Omental fat pad (tissue), 4 donors: ENCODE measurements at places on chromosomes 12 and 14.

DNA sequence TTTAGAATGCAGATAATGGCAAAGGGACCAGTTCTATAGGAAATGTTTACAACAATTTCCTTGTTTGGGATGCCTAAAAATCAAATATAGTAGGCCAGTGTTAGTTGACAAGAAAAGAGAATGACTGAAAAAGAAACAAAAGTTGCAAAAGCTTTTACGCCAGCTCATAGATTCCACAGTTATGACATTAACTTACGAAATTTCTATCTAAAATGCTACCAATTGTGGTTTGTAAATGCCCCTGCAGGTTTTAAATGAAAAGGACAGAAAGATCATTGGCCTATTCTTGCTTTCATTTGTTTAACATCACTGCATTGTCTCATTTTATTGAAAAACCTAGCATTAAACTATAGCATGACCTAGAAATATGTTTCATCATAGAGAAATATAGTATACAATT lies 345.8 kb downstream of the CCDC91 start:
- no peak for DNase-seq

DNA sequence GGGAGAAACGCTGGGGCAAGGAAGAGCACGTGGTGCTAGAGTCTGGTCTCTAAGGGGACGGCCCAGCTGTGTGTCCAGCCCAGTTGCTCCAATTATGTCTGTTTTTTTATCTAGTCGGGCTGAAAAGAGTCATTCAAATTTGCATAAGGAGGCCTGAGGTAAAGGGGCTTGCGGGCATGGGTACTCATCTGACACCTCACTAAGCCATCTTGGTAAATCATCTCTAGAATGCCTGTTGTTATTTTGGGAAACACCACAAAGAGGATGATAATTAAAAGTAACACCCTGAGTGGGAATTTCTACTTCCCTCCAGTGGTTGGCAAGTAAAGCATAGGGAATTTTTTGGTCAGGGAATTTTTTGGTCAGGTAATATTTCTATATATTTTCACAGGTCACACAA lies 196.1 kb upstream of the ALG10B start:
- DNase-seq: no peak

DNA sequence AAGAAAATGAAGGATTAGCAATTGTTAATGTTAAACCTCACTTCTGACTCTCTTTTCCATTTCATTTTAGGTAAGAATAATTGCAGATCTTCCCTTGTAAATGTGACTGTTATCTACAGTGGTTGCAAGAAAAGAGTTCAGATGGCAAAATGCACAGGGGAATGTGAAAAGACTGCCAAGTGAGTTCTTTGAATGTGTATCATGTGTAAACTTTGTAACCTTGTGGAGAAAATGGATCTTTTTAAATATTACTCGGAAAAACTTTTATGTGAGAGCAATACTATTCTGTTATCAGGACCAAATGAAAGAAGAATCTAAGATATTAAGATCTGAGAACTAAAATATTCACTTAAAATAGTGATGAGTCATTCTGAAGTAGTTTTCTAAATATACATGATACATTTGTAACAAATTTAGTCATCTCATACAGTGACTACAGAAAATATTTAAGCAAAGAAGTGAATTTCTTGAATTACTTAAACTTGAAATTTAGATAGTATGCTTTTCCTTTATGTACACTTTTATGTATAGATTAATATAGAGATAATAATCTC lies 122.5 kb upstream of the CNTN1 start:
- DNase-seq: no peak

- no peak for DNase-seq
These were observed 11.1 kb downstream of the CCDC197 start for GRCh38 chr14:94008234-94008633.

GRCh38 chr14:89922031-89922907 lies 32.3 kb downstream of the EFCAB11 start:
- DNase-seq: no peak

GRCh38 chr12:120847814-120848213 lies 56.3 kb downstream of the SPPL3 start:
- DNase-seq: no peak

DNA sequence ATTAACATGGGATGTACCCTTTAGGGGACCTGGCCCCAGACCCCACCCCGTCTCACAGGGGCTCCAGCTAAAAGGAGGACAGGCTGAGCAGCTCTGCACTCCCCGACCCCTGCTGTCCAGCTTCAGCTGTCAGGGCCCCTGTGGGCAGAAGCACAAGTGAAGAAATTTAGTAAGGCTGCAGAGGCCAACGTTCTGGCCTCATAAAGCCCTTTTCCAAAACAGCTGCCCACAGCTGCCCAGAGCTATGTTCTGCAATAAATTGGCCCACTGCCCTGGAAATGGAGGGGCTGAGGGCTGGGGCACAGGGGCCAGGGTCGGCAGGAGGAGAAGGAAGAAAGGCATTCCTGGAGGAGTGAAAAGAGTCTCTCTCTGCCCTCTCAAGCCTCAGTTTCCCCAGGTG lies 357.1 kb downstream of the BCL11B start:
- DNase-seq: no peak

DNA sequence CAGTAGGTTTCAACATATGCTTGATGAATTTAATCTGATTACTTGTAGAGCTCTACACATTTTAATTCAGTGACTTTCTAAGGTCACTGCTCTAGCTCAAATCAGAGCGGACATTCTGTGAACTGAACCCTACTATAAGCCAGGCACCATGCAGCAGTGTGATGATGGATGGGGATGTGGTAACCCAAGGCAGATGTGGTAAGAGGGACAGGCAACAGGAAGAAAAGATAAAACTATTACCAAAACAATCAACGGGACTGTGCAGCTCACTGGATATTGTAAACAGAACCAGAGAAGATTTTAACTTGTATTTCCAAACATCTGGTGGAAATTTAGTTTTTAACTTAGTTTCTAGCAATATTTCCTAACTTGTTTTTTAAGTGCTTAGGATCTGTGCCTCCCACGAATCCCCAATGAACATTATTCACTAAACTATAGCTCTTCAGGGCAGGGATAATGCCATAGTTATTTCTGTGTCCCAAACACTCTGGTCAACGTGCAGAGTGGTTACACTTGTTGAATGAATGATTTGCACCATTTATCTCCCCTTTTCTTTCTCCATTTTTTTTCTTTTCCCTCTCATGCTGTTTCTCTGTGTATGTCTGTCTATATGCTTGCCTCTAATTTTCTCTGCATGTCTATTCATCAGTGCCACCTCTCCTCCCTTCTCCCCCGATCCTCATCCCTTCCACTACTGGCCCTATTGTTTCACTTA lies 3.0 kb downstream of the ERO1A start:
- DNase-seq: no peak

DNA sequence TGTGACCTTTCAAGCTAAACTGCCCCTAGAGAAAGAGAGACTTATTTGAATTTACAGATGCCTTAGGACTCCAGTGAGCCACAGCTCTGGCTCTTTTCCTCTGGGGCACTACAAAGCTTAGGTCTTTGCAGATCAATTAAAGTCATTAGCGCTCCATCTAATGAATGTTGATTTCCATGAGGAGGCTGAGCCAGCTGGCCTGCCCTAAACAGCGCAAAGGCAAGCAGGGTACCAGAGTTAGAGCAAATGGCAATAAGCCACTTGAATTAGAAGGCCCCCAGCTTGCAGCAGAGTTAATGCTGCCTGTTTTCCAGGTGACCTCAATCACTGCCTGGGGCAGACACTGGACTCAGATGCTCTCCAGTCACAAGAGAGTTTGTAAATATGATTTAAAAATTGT lies 695.3 kb downstream of the DIO2 start:
- no peak for DNase-seq

DNA sequence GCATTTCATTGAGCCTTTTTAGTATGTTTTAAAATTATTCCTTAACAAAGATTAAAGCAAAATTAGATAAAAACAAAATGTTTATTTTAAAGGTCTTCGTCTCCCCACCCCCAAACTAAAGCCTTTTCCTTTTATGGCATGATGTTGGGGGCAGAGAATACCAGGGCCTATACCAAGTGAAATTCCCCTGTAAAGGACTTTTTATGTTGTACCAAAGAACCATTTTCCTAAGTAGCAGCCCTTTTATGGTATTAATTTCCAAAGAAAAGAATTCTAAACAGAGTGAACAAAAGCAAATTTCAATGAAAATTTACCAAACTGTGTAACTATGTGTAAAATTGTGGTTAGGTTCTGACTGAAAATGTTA lies 71.9 kb upstream of the GNPNAT1 start:
- no peak for DNase-seq

DNA sequence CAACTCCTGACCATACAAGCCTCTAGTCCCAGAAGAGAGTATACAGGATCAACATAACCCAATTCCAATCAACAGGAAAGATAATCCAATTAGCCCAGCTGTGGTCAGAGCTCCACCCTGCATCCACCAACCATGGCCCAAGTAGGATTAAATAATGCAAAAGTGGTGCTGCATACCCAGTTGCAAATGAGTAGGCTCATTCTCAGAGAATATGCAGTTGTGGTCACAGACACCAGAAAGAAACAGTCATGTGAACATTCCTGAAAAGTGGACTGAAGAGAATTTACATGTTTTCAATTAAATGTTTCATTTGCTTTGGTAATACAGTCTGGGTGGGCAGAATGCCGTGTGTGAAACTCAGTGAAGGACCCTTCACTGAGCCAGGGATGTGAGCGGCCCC lies 167.2 kb upstream of the BMP4 start:
- DNase-seq: no peak

- no peak for DNase-seq
These were observed 91.6 kb upstream of the GRIN2B start for GRCh38 chr12:14072987-14073386.

- DNase-seq: no peak
These were observed 10.5 kb downstream of the PALS1 start for GRCh38 chr14:67251573-67252226.

DNA sequence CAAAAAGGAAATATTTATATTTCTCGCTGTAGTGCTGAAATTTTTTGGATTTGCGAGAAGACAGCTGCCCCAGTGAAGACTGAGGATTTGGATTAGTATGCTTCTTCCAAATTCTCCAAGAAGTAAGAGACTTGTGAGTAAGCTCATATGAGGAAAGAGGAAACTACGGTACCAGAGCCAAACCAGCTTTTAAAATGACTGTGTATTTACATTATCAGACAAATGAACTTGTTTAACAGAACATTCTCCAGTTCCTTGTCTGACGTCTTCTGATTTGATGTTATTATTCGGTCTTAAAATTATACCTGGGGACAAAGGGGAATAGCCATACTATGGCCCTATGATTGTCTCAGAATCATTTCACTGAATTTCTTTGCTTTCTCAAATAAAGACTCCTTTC lies 8.0 kb downstream of the CLEC12B start:
- DNase-seq: no peak

DNA sequence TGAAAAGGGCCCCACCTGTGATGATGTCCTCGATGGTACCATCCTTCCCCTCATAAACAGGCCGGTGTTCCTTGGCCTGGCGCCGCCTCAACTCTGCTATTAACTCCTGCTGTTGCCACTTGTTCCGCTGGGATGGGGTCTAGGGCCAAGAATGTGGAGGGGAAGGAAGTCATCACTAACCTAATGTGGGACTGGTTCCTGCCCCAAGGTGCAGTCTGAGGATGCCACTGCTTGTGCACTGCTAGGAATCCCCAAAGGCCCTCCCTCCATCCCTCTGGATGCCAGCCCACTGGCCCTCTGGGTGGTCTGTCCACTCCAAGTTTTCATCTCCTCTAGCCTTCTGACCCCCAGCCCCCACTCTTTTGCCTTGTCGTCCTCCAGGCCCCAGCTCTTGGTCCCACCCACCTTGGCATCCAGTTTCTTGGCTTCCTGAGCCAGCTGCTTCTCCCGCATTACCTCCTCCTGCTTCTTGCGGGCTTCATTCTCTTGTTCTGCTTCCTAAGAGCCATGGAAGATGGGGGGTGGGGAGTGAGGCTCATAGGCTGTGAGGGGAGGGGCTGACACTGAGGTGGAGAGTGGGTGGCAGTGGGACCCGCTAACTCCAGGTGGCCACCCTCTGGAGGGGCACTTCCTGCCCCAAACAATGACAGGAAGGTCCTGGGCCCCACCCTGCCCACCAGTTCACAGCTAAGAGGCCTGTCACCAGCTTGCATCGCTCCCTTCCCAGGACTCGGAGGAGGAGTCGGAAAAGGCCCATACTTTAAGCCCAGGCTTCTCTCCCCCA lies 23.7 kb downstream of the PRPF40B start:
- DNase-seq: no peak

- no peak for DNase-seq
These were observed 249.2 kb upstream of the PWP1 start for GRCh38 chr12:107436376-107436775.
